ENCODE measurements at places on chromosomes 12 and 14.

- DNase-seq: no peak
These were observed 165.2 kb upstream of the OTX2 start for GRCh38 chr14:56975521-56975920.

GRCh38 chr14:24059841-24060388 is 8.1 kb downstream of the CARMIL3 start:
- no peak for DNase-seq

DNA sequence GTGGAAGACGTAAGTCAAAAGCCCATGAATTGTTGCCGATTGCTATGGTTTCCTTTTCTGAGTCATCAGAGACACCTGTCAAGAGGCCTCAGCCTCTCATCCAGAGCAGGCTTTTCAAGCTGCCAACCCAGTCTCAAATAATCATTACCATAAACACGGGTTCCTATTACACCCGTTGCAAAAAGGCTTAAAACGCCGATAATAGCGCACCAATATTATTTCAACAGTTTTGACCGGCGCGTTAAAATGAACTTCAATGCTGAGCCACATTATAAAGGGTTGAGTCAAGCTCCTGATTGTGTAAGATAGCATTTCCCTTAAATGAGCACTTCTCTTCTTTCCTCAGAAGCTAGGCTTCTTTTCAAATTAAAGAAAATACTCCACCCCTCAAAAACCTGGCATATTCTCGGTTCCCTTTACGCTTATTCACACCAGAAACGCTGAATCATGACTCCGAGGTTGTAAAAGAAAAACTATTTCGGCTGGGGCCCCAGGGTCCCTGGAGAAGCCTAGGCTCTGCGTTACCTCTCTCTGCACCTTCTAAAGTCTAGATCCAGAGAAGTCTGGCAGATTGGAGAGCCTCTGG is 1.4 kb downstream of the TMTC1 start:
- peak; percentile 60 for DNase-seq

DNA sequence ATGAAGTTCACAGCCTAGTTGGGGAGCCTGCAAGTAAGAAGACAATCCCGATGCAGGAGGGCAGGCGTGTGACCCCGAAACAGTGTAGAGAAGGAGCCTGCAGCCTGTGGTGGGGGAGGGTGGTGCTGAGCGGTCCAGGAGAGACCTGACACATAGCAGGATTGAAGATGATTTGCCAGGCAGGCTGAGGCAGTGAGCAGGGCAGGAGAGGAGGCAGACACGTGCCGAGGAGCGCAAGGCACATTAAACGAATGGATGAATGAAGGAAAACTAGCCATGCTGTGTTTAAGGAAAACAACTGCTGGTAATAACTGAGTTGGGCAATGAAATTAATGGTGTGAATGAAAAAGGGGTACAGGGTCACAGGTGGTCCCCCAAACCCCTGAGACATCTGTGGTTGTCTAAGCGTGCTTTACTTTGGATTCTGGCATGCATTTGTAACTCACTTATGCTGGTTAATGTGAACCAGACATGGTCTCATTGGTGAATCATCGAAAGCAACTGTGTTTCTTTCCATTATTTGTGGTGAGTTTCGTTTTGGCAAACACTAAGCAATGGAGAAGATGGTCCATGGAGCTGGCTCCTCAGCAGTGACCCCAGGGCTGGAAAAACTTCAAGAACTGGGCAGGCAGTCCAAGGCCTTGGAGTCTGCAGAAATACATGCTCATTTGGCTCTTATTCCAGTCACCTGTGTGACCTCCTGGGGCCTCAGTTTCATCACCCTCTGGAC is 96.9 kb upstream of the EVL start:
- DNase-seq: no peak

DNA sequence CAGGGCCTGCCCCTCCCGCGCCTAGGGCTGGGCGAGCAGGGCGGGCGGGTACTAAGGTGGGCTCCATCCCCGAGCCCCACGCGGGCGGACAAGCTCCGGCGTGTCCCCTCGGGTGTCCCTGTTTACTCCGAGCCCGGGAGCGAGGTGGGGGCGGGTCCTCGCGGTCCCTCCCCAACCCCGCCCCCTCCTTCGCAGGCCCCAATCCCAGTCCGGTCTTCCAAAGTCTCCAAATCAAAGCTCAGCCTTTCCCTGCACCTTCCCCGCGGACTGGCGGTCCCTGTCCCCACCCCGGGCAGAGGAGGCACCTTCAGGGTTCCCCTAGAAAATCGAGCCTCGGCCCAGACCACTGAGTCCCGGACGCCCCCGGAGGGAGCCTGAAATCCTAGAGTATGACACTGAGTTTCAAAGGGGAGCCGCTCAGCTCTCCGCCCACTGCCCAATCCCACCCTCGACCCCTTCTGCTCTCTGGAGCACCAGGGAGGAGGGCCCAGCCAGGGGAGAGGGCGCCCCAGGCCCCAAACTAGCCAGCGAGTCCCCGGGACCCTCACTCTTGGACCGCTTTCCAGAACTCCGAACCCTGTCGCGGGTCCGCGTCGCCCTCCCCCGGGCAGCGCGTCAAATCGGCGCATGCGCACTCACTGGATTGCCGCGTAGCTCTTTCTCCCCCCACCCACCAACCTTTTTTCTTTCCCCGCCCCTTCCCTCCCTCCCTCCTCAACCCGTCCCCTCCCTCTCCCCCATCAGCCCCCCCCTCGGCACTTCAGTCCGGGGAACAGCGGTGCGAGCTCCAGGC is at the start of gene LRP1:
LRP1 (plus strand) TSS at position 758 of the 793 bp plus-strand sequence. CDS start 482 bp downstream, outside the sequence.
- peak; percentile 60 for DNase-seq

GRCh38 chr14:70857496-70857890 is 48.2 kb upstream of the MAP3K9 start:
- DNase-seq: no peak

DNA sequence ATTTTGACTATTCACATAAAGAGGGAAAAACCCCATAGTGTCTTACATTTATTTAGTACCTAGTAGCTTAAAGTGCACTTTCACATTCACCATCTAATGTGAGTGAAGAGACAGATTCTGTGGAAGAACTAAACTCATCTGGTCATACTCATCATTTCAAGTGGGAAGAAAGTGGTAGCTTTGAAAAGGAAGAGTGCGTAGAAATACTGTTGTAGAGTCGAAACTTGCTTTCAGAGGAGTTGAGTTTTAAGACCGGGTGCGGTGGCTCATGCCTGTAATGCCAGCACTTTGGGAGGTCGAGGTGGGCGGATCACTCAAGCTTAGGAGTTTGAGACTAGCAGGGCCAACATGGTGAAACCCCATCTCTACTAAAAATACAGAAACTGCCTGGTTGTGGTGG is 222.2 kb downstream of the ERC1 start:
- no peak for DNase-seq

DNA sequence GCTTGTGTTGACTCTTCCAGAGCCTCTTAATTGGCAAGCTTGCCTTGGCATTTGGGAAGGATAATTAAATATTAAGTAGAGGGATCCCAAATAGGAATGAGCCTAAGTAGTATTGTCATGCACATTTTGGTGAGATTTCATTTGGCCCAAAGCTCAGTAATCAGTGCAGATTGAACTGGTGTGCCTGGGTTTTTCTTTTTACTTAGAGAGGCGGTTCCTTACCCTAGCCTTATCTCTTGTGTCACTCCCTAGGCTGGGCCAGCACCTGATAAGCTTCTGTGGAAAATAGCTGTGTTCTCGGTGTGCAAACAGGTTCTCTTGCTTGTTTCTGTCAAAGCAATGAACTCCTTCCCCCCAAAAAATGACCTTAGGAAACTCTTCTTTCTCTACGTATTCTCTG is 9.3 kb upstream of the B4GALNT3 start:
- no peak for DNase-seq

DNA sequence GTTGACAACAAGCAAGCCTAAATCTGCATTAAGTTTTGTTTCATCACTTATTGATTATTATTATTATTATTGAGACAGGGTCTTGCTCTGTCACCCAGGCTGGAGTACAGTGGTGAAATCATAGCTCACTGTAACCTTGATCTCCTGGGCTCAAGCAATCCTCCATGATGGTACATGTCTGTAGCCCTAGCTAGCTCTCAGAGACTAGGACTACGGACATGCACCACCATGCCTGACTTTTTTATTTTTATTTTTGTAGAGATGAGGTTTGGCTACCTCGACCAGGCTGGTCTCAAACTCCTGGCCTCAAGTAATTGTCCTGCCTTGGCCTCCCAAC is 35.7 kb upstream of the STK38L start:
- no peak for DNase-seq

DNA sequence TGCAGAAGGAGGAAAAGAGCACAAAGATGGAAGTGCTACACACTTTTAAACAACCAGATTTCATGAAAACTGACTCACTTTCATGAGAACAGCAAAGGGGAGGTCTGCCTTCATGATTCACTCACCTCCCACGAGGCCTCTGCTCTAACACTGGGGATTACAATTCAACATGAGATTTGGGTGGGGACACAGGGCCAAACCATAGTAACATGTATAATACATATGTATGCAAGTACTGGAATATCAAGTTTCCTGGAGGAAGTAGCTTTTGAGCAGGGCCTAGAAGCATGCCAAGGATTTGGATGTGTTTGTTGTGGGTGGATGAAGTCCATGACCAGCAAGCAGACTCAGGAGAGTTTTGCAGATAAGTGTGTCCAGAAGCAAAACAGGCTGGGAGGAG is 409.0 kb downstream of the RGS6 start:
- no peak for DNase-seq

GRCh38 chr12:120015313-120015712 is 26.3 kb downstream of the BICDL1 start:
- DNase-seq: no peak

- DNase-seq: peak; percentile 89
These were observed 1.5 kb downstream of the BATF start for GRCh38 chr14:75523771-75524171.

DNA sequence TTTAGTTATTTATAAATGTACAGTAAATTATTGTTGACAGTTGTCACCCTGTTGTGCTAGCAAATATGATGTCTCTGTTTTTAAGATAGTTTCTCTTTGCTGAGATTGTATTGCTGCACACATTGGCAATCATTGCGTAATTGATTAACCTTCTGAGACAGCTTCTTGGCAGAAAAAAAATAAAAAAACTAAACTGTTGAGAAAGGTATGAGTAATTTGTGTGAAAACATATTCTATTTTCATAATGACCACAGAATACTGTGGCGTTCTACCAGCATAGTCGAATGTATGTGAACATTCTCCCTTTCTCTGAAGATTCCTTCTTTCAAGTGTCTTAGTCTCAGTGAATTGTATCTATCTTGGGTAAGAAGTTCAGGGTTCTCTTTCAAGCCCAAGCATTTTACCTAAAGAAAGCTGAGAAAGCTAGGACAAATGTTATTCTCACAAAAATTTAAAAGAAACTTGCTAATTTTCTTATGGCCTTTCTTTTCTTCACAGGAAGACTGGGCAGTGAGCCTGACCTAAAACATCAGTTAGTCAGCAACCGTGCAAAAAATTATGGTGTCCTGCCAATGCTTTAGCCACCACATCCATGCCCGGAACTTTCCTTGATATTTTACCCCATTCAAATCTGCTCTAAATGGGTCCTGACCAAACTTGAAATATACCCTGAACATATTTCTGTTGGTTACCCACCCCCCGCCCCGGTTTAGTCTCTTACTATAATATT is 69.0 kb upstream of the REP15 start:
- DNase-seq: peak; percentile 67

GRCh38 chr12:107584563-107584962 is 101.0 kb upstream of the PWP1 start:
- no peak for DNase-seq

GRCh38 chr12:122499991-122500684 is 594 bp downstream of the ZCCHC8 start:
- DNase-seq: peak; percentile 68

GRCh38 chr14:75636100-75636692 is 24.5 kb downstream of the ERG28 start:
- DNase-seq: no peak

- DNase-seq: no peak
These were observed 451.3 kb upstream of the USP15 start for GRCh38 chr12:61808856-61809255.

DNA sequence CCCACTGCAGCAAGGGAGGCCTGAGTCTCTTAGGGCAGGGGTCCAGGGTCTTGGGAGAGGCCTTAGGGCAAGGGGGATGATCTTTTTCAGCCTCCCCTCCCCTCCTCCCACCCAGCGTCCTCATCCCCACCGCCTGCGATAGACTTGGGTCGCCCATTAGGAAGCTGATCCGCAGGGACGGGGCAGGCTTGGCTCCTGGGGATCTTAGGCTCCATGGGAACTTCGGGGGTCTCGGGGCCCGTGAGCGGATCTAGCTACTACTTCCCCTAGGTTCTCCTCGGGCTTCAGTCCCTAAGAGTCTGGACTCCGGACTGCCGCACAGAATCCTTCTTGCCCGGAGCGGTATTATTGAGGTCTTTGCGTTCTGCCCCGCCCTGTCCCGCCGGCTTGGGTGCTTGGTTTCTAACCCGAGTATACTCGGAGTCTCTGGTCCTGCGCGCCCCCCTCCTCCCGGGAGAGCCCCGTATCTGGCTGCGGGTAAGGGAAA is 2.2 kb upstream of the PTHLH start:
- no peak for DNase-seq

DNA sequence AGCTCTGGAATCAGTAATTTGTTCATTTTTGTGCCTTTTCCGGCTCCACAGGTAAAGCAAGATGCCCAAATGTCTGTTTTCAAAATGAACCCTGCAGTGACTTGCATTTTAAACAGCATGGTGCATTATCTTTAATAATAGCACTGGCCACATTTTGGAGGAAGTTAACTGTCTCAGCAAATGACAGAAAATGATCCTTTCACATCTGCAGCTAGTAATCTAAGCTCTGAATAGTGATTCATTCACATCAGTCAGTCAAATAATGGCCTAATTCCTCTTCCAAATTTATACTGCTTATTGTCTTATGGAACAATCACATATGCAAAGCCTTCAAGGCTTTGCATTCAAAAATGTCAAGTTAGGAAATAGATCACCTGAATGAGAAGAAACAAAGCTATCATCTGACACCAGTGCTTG is 75.6 kb downstream of the PPM1H start:
- no peak for DNase-seq

GRCh38 chr12:57700317-57700716 is 6.4 kb downstream of the OS9 start:
- no peak for DNase-seq

GRCh38 chr12:124819525-124819924 is 44.1 kb downstream of the SCARB1 start:
- no peak for DNase-seq

- DNase-seq: peak; percentile 88
These were observed 4.6 kb downstream of the MTRFR start for GRCh38 chr12:123237646-123238329.

DNA sequence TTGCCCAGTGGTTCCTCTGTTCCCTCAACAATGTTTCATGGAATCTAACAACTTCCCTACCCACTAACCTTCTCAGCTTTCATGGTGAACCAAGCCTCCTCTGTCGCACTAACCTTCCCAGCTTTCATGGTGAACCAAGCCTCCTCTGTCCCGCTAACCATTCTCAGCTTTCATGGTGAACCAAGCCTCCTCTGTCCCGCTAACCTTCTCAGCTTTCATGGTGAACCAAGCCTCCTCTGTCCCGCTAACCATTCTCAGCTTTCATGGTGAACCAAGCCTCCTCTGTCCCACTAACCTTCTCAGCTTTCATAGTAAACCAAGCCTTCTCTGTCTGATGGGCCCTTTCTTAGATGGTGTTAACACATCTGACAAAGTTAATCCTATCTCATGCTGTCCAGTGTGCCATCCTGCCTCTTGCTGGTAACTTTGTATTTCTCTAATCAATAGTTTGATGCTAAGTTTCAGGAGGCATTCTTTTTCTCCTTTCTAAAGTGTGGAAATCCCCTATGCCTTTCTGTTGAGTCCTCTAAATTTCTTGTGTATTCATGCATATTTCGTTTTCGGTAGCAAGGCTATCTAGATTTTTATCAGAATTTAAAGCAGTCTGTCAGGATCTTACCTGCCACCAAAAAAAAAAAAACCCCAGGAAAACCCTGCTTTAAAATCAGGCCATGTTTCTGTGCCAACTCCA is 26.8 kb upstream of the KCNK13 start:
- DNase-seq: no peak

- DNase-seq: peak; percentile 99
These were observed 412.9 kb downstream of the RAD51B start for GRCh38 chr14:68232300-68233055.

Measured in dermis blood vessel endothelial cell (primary cell).